ENCODE measurements at places on chromosomes 5 and 9.

GRCh38 chr5:10442576-10442975 is 897 bp downstream of the ROPN1L start:
- DNase-seq: no peak

- DNase-seq: no peak
These were observed 117.9 kb downstream of the GADD45G start for GRCh38 chr9:89722712-89723111.

GRCh38 chr9:30630459-30630858 is 1754.0 kb upstream of the ACO1 start:
- DNase-seq: no peak

DNA sequence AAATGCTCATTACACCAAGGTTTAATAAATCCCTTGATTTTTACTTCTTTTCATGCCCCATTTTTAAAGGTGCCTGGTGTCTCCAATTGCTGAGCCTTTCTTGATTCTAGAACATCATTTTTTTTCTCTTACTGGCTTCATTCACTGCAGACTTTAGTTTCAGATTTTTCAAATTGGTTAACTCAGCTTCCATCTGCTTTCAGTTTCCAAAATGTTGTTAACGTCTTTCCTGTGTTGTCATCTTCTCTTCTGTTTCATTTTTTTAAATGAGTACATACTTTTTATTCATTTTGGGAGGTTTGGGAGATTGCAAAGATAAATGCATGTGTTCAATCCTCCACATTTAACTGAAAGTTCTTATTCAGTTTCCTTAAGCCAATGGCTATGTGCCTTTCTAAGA is 126.4 kb upstream of the CCNG1 start:
- DNase-seq: no peak

- DNase-seq: no peak
These were observed 724 bp downstream of the NDUFS6 start for GRCh38 chr5:1801967-1802295.

DNA sequence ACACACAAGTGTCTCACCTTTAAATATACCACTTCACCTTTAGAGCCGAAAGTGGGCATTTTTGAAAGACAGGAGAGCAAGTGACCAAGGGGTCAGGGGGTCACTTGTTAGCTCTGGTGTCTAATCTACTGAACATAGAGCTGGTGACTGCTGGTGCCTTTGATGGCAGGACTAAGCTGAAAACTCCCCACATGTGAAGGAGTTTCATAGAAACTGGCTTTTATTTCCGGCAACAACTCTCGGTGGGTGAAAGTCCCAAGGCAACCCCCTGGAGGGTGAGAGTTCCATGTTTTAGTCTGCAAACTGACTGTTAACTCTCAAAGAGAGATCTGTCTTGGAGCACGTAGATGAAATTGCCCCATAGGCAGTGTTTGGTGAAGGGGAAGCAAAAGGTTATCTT is 466.9 kb downstream of the DMRTA1 start:
- no peak for DNase-seq

DNA sequence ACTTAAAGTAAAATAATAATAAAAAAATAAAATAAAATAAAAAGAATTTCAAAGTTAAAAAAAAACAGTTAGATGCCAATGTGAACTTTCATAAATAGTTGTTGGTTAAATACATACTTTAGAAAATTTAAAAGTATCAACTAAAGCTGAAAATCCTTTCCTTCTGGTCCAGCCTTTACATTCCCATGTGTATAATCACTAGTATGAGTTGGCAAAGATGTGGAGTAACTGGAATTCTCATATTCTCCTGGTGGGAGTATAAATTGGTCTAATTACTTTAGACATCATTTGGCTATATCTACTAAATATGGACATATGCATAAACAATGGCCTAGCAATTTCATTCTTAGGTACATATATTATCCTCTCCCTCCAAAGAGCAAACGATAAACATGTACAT is 619.9 kb downstream of the PTPRD start:
- no peak for DNase-seq

DNA sequence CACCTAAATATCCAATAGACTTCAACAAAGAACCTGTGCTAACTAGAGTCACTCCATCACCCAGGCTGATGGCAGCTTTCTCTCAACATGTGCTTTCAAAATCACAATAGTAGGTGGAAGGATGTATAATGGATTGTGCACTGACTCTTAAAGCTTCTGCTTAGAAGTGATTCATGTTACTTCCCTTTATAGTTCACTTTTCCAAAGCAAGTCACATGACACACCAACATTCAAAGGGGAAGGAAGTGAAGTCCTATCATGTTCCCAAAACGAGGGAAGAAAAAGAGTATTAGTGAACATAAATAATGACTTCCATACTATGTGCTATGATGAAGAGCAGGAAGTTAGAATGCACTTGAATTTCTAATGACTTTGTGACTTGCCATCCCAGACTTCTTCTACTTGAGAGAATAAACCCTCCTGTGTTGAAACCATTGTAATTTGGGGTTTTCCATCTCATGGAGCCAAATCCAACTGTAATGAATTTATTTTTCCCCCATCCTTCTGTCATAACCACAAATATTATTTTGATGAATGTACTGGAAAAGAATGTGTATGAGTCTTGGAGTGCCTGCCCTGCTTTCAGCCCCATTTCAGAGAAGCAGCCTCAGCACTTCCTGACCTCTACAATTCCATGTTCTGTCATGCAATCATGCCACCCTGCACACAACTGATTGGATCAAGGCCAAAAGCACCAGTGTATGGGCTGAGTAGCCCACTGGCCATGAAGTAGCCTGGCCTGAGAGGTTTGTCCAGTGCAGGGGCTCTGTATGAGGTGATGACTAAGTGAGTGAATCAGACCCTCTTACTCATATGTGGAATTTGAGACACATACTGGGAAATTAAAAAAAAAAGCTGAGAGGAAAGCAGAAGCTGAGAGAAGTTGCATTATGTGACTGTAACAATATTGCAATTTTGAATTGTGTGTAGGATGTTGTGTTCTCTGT is 525.9 kb upstream of the CLINT1 start:
- no peak for DNase-seq

GRCh38 chr9:122126331-122127261 is 33.0 kb downstream of the NDUFA8 start:
- DNase-seq: no peak

GRCh38 chr9:9552665-9553064 is 1060.1 kb downstream of the PTPRD start:
- DNase-seq: no peak

DNA sequence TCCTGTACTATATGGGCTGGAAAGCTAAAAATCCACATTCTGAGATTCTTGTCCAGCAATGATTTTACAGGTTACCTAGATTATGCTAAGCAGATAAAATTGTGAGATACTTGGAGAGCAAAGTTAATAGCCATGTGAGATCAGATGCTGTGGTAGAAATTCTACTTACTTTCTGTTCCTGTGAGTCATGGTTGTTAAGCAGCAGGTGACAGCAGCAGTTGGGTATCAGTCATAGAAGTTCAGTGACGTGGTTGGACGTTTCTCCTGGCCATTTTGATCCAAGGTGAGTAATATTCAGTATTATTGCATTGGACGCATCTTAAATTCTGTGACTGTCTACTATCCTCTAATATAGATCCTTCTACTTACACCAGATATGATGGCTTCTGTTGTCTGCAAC is 524.5 kb downstream of the TMEM38B start:
- DNase-seq: no peak

- DNase-seq: no peak
These were observed 69.5 kb upstream of the MAP3K1 start for GRCh38 chr5:56745864-56746263.

DNA sequence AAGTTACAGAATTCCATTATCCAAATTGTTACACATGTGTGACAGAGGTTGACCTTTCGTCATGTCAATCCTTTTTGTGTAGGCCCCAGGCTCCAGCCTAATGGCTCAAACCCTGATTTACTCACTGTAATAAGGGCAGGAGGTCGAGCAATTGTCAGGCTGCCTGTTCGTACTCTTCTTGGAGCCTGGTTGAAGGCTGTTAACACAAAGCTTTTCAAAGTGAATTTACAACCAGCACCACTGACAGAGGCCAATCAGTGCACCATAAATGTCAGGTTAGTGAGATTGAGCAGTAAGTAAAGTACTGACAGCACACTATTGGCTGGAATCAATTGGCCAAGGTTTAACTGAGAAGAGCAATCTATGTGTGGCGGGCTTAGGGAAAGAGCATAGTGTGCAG is 16.8 kb downstream of the PRDM6 start:
- no peak for DNase-seq

DNA sequence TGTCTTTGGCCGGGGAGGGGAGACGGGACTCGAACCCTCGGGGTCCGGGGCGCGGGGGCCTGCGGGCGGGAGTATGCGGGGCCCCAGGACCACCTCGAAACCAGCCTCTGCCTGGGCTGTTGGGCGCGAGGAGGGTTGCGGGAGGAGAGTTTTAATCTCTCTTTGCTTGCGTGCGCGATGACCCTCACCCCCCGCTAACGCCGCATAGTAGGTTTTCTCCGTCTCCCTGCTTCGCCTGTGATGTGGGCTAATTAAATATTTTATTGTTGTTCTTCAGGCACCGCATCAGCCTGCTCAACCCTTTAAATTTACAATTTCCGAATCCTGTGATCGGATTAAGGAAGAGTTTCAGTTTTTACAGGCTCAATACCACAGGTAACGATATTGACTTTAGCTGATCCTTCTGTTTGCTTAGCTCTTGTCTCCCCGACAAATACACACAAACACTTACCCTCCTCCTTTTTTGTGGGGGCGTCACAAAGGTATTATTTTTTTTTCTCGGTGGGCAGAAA is 1.7 kb downstream of the TLE4 start:
- no peak for DNase-seq

GRCh38 chr5:103511554-103511885 is 51.1 kb downstream of the NUDT12 start:
- DNase-seq: no peak

- no peak for DNase-seq
These were observed 101.7 kb upstream of the DAPK1 start for GRCh38 chr9:87395804-87396479.

GRCh38 chr9:4105183-4105582 is 194.7 kb downstream of the GLIS3 start:
- DNase-seq: no peak

DNA sequence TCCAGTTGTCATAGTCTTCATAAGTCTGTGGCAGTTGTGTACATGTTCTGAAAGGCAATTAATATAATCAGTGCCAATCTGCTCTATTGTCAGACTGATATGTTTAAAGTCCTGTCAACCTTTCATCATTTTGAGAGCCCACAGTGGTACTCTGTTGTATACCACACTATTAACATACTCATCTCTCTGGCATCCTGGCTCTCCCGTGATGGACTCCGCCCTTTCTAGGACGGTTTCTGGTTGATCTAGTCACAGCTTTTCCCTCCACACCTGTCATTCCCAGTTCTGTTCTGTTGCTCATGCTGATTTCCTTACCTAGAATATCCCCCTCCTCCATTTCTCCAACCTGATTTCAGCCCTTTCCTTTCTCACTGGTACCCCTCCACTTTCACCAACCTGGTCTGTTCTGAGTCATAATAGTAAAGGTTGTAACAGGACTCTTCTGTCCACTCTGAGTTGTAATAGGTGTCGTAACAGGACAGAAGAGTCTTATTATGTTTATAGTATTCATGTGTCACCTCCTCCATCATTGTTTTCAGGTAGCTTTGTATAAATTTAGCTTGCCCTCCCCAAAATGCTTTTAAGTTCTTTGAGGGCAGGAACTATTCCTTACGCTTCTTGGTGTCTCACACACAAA is 4.1 kb downstream of the PTCD2 start:
- DNase-seq: no peak

DNA sequence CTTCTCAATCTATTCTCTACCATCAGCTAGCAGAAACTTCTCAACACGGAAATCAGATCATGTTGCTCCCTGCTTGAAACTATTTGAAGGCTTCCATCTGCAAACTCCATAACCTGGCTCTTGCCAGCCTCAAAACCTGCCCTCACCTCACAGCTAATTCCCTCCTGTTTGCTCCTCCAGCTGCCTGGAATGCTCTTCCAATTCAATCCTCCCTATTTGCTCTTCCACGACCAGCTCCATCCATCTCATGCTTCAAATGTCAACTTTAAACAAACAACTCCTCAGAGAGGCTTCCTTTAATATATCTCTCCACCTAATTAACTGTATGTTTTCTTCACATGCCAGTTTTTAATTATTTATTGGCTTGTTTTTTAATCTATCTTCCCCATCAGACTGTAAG is 1.5 kb downstream of the PLAA start:
- DNase-seq: no peak

DNA sequence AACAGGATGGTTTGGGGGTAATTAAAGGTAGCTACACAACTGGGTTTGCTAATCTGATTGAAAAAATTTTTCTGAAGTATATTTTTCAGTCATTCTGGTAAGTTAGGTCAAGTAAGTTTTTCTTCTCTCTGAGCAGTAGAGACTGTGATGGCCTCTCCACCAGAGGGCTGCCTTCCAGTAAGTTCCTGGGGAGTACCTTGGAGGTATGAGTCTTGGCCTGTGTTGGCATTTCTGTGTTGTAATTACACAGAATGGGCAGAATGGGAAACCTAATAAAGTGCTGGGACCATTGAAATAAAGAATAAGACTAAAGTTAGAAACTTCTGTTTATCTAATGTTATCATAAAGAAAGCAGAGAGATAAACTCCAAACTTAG is 430.8 kb downstream of the ARHGEF28 start:
- no peak for DNase-seq

- no peak for DNase-seq
These were observed 91.6 kb downstream of the CFAP90 start for GRCh38 chr5:7759257-7759871.

GRCh38 chr9:95810133-95810532 is 65.4 kb upstream of the ERCC6L2 start:
- DNase-seq: no peak

DNA sequence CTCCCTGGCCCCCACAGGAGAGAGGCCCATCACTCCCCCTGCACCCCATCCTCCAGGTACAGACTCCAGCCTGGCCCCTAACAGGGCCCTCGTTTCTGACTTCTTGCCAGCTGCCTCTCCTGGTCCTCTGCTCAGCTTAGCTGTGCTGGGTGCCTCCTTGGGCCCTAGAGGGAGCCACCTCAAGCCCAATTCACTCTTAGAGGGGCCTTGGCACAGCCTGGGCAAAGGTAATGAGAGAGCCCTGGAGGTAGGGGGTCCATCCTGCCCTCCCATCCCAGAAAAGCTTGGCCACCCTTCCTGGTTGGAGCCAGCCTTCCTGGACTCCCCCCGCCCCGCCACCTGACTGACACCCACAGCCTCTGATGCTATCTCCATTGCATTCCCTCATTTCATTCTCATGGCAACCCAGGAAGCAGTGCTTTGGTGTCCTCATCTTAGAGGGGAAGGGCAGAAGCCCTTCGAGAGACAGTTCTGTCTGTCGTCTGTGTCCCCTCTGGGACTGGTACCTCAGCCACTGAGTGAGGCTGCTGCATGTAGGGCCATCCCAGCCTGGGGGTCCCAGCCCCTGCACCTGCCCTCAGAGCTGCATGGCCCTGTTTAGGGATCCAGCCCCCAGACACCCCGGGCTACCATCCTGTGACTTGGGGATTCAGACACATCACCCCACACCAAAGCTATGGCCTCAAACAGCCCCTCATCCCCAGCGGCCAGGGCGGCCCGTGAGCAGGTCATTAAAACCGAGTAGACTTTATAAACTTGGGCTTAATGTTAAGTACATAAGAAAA is 95.5 kb downstream of the BARX1 start:
- no peak for DNase-seq

GRCh38 chr9:78590068-78590467 is 293.1 kb downstream of the PSAT1 start:
- DNase-seq: no peak

GRCh38 chr9:30677221-30677620 is 1707.2 kb upstream of the ACO1 start:
- no peak for DNase-seq

GRCh38 chr5:31995714-31996113 is 178.4 kb downstream of the GOLPH3 start:
- no peak for DNase-seq

GRCh38 chr5:54455413-54456157 is at the start of gene HSPB3:
Gene HSPB3 (plus strand): TSS chr5:54455699. CDS start chr5:54455790, 91 bp downstream.
- DNase-seq: no peak

Measured in stimulated activated CD4-positive, alpha-beta T cell treated with anti-CD3 and anti-CD28 coated beads, Interleukin-1b, Interleukin-23, amount 100 ng/mL, for 1 hour (primary cell).